ENCODE measurements at places on chromosomes 7 and 10.
A peak's percentile ranks its signal among the peaks of the same experiment; 100 is the strongest.

DNA sequence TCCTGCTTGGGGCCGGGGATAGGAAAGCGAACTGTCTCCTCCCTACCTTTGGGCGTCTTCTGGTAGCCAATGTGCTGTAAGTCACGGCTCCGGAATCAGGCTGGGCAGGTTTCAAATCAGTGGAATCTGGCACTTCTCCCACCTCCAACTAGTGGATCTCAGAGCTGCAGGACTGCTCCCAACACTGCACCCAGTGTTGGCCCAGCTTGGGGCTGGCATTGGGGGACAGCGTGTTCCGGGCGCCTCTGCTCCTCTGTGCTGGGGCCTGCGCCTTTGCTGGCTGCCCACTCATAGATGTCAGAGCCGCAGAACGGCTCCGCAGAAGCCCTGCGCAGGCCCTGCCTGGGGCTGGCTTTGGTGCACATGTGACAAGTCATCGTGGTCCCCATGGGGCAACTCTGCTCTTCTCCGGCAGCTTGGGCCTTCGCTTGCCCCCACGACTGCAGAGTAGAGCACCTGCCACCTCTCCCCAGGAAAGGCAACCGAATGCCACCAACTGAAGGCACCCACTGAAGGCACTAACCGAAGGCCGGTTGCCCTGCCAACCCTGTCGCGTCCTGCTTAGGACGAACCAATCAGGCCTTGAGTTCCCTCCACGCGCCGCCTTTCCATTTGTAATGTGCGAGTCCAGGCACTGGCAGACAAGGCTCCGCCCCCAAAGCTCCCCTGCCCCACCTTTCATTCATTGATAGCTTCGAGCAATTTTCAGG lies 85.5 kb upstream of the ABI1 start:
- no peak for DNase-seq

GRCh38 chr7:133409421-133409820 lies 156.5 kb downstream of the EXOC4 start:
- no peak for DNase-seq

DNA sequence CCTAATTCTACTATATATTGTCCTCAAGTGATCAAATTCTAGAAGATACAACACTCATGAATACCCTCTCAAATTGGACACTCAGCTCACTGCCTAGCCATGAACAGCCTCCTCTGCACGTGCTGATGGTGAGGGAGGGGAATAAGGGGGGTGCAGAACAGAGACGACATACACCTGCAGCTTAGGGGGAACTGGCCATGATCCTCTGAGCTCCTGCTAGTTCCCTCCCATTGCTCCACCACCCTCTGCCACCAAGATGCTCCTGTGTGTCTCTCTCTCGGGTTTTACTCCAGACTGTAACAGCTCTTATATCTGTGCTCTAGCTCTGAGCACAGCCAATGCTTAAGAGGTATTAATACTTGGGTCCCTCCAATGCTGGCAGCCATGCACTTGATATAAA lies 70.7 kb downstream of the VOPP1 start:
- DNase-seq: no peak

DNA sequence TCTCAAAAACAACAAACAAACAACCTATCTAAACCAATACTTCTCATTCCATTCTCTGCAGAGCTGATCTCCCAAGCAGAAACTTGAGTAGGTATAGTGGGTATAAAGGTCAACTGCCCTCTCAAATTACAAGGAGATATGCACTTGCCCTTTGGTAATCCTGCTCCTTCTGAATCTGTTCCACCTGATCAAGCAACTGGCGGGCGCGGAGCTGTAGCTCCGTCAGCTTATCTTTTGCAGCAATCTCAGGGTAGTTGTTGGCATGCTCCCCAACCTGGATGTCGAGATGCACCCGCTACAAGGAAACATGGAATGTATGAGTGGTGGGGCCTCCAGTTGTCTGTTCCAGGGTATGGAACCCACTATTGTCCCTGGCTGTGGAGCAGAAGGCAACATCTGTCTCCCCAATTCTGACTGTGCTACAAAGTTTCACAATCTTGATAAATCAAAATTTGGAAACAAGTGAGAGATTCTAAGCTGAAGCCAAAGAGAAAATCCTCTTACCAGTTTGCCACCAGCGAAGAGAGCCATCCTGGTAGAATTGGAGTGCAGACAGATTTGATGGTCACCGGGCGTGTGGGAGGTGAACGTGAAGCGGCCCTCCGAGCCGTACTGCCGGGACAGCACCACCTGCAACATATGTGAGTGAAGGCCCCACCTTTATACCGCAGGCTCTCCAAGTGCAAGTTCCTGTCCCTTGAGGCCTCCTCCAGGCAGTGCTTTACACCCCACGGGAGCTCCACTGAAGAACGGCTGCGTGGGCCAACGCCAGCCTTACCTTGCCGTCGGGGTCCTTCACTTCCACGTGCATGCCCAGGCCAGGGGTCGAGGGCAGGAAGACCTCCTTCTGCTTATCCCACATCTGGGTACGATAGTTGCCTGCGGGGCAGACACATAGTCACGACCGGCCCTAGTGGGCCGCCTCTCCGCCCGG lies 819 bp downstream of the TMED4 start:
- DNase-seq: peak; percentile 73

- DNase-seq: no peak
Observed at GRCh38 chr7:94908323-94909178, 1.2 kb downstream of the PPP1R9A start.

DNA sequence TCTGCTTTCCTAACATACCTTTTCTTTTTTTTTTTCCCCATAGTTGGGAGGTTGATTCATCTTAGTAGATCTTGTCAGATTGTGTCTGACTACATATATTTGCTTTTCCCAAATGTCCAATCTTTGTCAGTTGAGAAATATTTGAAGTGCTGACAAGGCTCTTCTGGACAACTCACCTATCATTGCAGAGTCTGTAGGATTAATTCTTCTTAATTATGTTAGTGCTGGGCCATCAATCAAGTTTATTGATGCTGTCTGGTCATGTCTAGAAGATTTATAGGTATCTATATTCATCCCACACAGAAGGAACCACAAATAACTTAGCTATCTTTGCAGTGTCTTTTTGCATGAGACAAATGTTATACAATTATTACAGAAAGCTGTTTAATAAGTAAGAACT lies 310.6 kb downstream of the ACTR3B start:
- no peak for DNase-seq

DNA sequence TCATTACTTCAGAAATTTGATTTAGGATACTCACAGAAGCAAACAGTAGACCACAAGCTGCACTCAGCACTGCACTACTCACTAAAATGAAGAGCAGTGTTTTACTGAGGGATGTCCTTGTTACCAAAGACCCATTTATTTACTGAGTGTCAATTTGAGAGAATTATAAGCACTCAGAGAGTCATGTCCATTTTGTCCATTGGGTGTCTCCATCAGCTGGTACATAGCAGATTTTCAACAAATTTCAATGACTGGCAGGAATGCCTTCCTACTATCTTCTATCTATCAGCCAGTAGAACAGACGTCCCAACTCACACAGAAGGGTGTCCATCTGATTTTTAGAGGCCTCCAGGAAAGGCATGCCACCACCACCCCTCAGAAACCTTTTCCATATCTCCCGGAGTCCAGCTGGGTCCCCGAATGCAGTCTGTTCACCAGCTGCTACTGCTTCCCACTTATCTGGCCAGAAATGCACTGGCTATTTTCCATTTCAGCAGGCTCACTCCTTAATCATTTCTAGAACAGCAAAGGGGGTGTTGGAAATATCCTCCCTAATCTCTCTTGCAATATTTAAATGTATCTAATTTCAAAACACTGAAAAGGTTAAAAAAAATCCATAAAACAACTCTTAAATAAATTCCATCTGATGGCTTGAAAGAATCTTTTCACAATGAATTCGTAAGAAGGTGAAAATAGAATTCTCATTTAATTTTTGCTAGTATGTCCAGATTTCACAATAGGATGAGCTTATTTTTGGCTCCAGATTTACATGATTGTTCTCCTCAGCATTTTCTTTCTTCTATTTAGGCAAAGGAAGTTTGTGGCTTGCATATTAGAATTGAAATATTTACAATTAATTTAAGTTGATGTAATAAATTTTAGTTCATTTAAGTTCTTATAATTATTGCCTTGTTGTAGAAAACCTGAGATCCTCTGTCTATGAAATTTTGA lies 1164.0 kb upstream of the CELF2 start:
- no peak for DNase-seq

DNA sequence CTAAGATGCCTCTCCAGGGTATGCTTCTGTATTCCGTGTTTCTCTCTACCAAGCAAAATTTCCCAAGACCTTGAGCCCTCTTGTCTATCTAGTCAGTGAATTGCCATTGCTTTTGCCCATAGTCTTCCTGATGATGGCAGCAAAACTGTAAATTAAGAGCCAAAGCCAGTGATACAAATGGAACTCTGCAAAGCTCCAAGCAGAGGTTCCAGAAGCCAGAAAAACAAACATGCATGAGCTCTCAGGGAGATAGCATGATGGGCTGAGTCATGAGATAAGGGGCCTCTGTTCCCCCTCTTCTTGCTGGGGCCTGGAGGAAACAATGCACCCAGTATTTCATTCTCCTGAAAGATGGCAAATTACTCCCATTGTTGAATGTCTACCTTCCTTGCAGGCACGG lies 24.7 kb downstream of the LSMEM1 start:
- DNase-seq: no peak

DNA sequence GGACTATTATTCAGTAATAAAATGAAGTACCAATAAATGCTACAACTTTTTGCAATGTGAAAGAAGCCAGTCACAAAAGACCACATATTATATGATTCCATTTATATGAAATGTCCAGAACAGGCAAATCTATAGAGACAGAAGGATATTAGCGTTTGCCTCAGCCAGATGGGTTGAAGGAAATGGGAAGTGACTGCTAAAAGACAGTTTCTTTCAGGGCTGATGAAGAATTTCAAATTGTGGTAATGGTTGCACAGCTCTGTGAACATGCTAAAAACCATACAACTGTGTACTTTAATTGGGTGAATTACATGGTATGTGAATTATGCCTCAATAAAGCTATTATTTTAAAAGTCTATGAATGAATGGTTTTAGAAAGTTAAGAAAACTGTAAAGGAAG lies 23.9 kb upstream of the REEP3 start:
- no peak for DNase-seq

All from activated T-cell treated with anti-CD3 and anti-CD28 coated beads, Interleukin-2, amount 50 U/mL, for 48 hours (primary cell).